Mononuclear cell (primary cell): ENCODE measurements at places on chromosomes 1 and 21. TPM values are rescaled to one million over a fixed set of nuclear protein-coding genes. Genes with fewer than 3 reads are reported as not detected.

Gene NPR1
- total RNA-seq: not detected

Gene ASCL5
- total RNA-seq: not detected

Gene LIN28A
- not detected for total RNA-seq

Gene PCAT6
- not detected for total RNA-seq

Gene BEST4
- total RNA-seq: 0.21 TPM

Gene MEGF6
- total RNA-seq: 16.2 TPM

Gene CLDN17
- not detected for total RNA-seq

Gene AQP10
- total RNA-seq: 4.1 TPM

Gene COA7
- total RNA-seq: 1.8 TPM

Gene NPHS2
- not detected for total RNA-seq

Gene SPRR5
- total RNA-seq: not detected

Gene FAM72C
- 0.10 TPM for total RNA-seq

Gene PRAMEF1
- not detected for total RNA-seq

Gene SH2D1B
- 14.0 TPM for total RNA-seq

Gene IQGAP3
- 0.10 TPM for total RNA-seq

Gene SNX7
- total RNA-seq: 0.42 TPM

Gene IVL
- not detected for total RNA-seq

Gene NHLH1
- total RNA-seq: not detected

Gene CYYR1
- total RNA-seq: 0.10 TPM

Gene CLCNKA
- not detected for total RNA-seq

Gene COL16A1
- total RNA-seq: 0.10 TPM

Gene PAQR7
- total RNA-seq: 3.5 TPM

Gene CYP4X1
- not detected for total RNA-seq

Gene ADORA3
- total RNA-seq: not detected

Gene LCA5L
- not detected for total RNA-seq

Gene FCRL2
- total RNA-seq: 4.0 TPM

Gene NLRP3
- 648 TPM for total RNA-seq

Gene RGS4
- not detected for total RNA-seq

Gene OR10J1
- not detected for total RNA-seq

Gene FHAD1
- 0.10 TPM for total RNA-seq

Gene SIK1
- total RNA-seq: 50.2 TPM
